ENCODE measurements at places on chromosomes 16 and 17. TPM values are rescaled to one million over a fixed set of nuclear protein-coding genes. Genes with fewer than 3 reads are reported as not detected.

DNA sequence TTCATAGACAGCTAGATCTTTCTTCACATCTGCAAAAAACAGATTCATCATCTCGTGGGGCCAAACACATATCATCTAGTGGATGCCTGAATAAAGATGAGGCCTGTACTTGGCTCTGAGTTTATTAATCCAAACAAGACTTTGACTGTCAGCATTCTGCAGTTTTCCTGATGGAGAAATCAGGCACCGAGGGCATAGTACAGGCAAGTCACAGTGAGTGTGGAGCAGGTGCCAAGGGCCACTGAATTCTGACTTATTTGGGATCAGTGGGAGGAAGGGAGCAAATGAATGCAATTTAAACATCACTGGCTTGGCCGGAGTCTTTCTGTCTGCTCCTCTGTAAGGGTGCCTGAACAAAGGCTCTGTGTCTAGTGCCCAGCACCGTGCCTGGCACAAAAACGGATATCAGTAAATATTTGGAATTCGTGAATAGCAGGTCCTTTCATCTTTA is 975 bp downstream of the CFAP20 start:
- DNase-seq, result no peak

CCL8 gene
- total RNA-seq, result not detected

CCL5 gene
- 15.9 TPM for total RNA-seq

DNA sequence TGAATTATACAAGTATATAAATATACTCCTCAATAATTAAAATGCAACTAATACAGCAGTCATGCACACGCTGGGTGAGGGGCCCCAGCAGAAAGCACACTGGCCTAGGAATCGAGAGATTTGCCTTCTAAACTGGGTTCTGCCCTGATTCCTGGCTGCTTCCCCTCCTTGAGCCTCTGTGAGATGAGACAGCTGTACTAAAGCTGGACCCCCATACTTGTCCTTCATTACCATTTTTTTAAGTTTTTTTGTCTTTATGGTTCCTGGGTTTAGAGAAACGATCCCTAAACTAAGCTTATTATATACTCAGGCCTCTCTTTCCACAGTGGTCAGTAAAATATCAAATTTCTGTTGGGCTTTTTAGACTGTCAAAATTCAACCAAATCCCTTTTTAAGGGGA is 195.1 kb upstream of the DYNLRB2 start:
- no peak for DNase-seq

- DNase-seq, result no peak
These were observed 66.4 kb downstream of the NXN start for GRCh38 chr17:913207-913606.

- DNase-seq, result no peak
These were observed 22.4 kb downstream of the TBC1D3B start for GRCh38 chr17:36153895-36154610.

TMC8 gene
- total RNA-seq, result 1.4 TPM

DNA sequence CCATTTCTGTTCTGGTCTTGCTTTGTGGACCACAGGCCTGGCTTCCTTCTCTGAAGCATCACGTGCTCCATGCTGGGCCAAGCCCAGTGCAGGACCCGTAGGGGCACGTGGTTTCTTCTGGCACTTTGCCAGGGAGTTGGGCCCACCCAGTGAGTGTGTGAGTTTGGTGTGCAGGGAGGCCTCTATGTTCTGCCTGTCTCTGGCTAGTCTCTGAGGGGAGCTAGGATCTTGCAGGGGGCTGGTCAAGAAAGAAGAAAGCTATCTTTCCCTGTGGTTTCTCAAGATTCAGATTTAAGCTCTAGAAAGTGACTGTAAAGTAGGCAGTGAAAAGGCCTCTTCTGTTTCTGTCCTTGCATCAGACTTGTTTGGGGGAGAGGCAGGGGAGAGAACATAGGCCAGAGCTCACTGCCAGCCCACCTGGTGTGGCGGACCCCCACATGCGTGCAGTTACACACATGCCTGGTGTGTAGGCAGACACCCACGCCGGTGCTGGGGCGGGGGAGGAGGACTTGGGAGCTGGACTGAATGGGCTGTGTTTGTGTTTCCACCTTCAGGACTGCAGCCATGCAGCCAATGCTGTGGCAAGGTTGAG is 11.8 kb downstream of the LASP1 start:
- no peak for DNase-seq

GRCh38 chr17:5703736-5704135 is 119.4 kb upstream of the NLRP1 start:
- no peak for DNase-seq

DNA sequence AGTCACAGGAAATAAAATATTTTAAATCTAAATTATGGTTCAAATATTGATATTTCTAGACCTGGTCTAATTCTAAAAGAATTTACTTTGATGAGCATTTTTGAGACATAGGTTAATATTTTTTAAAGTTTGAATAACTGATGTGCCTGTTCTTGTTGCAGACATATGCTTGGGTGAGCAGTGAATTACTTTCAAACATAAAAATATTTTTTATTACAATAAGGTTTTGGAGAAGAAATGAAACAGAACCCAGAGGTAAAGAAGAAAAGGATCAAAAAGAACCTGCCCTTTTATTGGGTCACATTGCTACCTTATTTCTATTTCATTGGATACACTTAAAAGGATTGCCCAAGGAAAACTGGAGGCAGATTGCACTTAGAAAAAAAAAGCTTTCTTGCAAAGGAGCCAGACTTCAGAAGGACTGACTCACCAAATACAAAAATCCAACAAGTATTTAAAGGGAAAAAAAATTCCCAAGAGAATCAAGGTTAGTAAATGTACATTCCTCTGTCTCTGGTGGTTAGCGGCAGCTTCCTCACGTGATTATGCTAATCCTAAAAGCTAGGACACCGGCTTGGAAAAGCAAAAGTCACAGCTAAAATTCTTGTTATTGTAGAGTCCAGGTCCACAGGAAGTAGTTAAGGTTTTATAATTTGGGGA is 18.5 kb downstream of the ENPP7 start:
- DNase-seq, result no peak

FBXL16 gene
- 28.0 TPM for total RNA-seq

- DNase-seq, result no peak
These were observed at the start of gene KCNAB3 for GRCh38 chr17:7929158-7930023. Gene KCNAB3, minus strand, starts transcription at chr17:7929856. Its CDS starts 421 bp downstream, at chr17:7929435.

HES7 gene
- 4.0 TPM for total RNA-seq

GRCh38 chr16:4052096-4052495 is 64.1 kb downstream of the ADCY9 start:
- no peak for DNase-seq

GRCh38 chr17:79120259-79120658 is 45.6 kb downstream of the ENGASE start:
- DNase-seq, result no peak

DNA sequence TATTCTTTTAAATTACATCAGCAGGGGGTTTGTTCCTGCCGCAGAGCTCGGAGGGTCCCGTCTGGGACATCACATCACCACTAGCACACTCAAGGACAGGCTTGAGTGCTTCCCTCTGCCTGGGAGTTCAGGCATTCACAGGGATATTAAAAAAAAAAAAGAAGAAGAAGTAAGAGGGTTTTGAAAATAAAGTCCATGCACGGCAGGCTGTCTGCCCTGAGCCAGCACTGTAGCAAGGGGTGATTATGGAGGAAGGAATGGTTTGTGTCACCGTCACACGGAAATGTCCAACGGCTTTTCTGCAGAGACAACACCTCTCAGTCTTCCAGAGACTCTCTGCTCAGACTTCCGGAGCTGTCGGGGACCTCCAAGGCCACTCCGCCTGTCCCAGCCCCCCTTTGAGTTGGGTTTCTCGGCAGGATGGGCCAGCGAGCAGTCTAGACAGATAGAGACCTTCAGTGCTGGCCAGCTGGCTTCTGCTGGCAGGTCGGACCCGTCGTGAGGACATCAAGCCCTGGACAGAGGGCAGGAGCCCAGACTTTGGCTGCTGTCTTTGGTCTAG is 33.6 kb downstream of the MEOX1 start:
- DNase-seq, result no peak

TBC1D3I gene
- total RNA-seq, result 0.54 TPM

DNA sequence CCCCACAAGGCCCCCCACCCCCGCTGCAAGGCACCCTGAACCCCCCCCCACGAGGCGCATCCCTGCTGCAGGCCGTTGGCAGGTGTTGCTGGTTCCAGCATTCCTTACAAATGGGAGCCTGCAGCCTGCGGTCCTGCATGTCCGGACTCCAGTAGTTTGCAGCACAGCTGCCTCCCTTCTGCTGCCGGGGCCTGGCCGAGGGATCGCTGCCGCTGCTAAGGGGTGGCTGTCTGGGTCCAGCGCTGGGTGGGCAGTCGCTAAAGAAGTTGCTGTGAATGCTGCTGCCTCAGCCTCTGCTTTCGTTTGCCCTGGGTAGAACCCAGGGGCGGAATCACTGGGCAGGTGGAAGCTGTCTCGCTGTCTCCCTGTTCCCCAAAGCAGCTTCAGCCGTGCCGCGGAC is 11.8 kb downstream of the UTS2R start:
- no peak for DNase-seq

NACA2 gene
- not detected for total RNA-seq

DNA sequence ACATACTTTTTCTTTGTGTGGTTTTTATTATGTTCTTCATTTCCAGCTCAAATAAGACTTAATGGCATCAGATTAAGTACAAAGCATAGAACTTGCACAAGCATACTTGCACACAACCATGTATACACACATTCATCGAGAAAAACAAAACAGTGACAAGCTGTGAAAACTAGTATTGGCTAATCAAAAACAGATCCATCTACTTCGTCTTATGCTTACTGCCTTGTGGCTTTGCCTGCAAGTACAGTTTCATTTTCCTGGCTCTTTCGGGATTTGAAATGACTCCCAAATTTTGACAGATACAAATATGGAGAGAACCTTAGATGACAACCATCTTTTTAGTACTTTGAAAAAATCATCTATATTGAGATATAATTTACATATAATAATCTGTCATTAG is 338.3 kb downstream of the BCAS3 start:
- DNase-seq, result no peak

EFCAB13 gene
- total RNA-seq, result 7.1 TPM

- no peak for DNase-seq
These were observed 157.6 kb downstream of the XYLT1 start for GRCh38 chr16:17313085-17313611.

GRCh38 chr16:73152386-73153125 is 104.6 kb upstream of the ZFHX3 start:
- no peak for DNase-seq

GRCh38 chr17:75325827-75326225 is 36.6 kb upstream of the SLC25A19 start:
- DNase-seq, result no peak

NPIPB8 gene
- not detected for total RNA-seq

DNA sequence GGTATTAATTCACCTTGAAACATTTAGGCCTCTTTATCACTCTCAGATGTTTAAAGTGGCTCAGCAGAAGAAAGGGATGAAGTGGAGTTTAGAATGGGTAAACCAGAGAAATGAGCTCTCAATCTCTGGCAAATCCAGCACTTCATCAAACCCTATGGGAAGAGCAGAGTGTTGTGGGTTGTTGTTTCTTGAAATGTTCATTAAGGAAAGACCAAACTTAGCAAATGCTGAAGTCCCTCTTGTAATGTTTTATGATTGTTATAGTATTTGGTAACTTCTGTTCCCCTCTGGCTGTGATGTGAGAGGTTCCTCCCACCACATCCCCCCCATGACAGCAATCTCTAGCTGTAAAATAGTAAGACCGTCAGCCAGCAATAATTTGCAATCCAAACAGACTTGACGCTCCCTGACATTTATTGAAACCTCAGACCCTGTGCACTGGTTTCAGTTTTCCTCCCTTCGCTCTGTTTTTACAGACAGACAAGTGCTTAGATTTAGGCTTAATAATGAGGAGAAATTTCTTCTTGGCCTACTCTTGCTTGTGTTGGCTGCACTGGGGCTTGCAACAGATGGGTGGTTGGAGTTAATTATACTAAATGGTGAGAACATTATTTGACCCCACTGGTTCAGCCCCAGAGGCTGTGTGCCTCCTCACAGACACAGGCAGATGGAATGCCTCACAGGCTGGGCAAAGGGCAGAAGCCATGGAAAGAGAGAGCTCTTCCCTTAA is 609.4 kb upstream of the SOX9 start:
- DNase-seq, result no peak

PSME3IP1 gene
- 67.6 TPM for total RNA-seq

SEPTIN12 gene
- not detected for total RNA-seq

PPP1R27 gene
- total RNA-seq, result not detected

- no peak for DNase-seq
These were observed 77.2 kb downstream of the TOX3 start for GRCh38 chr16:52469775-52470174.

- DNase-seq, result no peak
These were observed 67.2 kb upstream of the WSB1 start for GRCh38 chr17:27226611-27227230.

DDX52 gene
- total RNA-seq, result 16.5 TPM

DNA sequence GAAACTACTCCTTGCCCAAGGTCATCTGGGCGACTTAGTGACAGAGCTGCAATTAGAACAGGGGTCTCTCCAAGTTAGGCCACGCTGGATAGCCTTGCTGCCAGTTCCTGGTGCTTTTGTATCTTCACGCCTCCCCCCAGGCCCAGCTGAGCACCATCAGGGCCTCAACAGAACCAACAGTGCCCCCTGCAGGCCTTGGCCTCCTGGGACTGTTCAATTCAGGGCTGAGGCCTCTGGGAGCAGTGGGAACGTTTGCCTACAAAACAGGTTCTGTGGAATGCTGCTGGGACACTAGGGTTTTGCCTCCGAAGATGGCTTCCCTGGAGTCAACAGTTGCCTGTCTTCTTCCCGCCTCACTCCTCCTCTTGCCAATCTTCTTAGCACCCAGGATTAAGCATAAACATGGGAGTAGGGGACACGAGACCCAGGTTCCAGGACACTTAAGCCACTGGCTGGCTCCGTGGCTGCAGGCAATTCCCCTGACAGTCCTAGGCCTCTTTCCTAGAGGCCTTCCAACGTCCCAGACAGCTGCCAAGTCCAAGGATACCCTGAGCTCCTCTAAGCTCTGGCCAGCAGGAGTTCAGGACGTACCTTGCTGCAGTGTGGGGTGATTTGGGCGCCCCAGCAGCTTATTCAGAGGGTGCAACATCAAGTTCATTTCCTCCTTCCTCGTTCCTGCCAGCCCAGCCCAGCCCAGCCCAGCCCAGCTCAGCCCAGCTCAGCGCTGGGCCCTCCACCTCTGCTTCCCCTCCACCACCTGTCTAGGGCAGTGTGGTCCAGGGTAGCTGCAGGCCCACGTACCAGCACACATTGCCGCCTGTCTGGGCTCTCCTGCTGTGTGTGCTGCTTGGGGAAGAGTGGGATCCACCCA is 246.6 kb upstream of the RPL38 start:
- no peak for DNase-seq

GRCh38 chr17:35942588-35943186 is 826 bp downstream of the LYZL6 start:
- no peak for DNase-seq

- no peak for DNase-seq
These were observed 52.5 kb upstream of the NKD1 start for GRCh38 chr16:50495673-50496072.

DNA sequence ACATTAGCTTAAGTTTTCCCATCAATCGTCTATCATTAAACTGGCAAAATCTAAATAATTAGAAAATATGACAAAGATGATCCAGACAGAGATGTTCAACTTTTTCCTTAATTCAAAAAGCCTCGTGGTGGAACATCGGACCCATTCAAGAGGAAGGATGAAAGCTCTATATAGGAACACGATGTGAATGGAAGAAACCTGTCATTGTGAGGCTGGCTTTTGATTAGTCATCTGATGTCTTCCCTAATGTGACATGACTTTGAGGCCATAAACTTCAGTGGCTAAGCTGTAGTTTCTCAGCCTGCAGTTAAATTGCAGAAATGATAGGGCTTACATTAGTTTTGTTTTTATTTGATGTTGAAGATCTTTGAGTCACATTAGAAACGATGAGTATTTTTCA is 1.0 kb downstream of the AMZ2 start:
- no peak for DNase-seq

CYTH1 gene
- total RNA-seq, result 46.7 TPM
